NCI-H748 treated with DMSO at 0.1 percent for 48 hours (cell line): ENCODE measurements at places on chromosomes 2 and 18.

DNA sequence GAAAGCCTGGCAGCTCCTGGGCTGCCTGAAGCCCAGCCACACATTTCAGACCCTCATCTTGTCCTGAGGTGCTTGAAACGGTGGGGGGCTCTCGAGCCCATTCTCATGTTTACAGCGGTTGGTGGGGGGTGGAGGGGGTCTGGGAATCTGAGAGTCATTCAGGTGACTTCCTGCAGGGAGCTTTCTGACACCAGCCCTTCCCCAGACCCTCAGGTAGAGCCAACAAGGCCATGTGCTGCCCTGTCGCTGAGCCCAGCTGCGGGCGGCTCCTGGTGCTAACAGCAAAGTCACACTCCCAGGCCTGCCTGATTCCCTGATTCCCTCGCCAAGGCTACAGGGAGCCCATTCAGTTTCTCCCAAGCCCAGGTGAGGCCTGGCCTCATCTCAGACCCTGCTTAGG is 324.9 kb upstream of the MEX3C start:
- no peak for DNase-seq

DNA sequence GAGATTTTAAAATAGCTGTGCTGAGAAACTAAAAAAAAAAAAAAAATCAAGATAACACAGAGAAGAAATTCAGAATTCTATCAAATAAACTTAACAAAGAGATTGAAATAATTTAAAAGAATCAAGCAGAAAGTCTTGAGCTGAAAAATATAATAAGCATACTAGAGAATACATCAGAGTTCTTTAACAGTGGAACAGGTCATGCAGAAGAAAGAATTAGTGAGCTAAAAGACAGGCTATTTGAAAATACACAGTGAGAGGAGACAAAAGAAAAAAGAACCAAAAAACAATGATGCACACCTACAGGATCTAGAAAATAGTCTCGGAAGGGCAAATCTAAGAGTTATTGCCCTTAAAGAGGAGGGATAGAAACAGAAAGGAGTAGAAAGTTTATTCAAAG is 548.1 kb downstream of the ADCYAP1 start:
- DNase-seq: no peak

GRCh38 chr18:3402982-3403451 is 47.0 kb upstream of the TGIF1 start:
- no peak for DNase-seq

GRCh38 chr2:236956031-236956618 is 129.6 kb upstream of the COPS8 start:
- no peak for DNase-seq

GRCh38 chr2:236619910-236620612 is 50.4 kb downstream of the ACKR3 start:
- DNase-seq: no peak

GRCh38 chr18:830315-830901 is 18.4 kb upstream of the YES1 start:
- DNase-seq: no peak

- no peak for DNase-seq
These were observed 542.7 kb upstream of the RAB6C start for GRCh38 chr2:129436809-129437208.

DNA sequence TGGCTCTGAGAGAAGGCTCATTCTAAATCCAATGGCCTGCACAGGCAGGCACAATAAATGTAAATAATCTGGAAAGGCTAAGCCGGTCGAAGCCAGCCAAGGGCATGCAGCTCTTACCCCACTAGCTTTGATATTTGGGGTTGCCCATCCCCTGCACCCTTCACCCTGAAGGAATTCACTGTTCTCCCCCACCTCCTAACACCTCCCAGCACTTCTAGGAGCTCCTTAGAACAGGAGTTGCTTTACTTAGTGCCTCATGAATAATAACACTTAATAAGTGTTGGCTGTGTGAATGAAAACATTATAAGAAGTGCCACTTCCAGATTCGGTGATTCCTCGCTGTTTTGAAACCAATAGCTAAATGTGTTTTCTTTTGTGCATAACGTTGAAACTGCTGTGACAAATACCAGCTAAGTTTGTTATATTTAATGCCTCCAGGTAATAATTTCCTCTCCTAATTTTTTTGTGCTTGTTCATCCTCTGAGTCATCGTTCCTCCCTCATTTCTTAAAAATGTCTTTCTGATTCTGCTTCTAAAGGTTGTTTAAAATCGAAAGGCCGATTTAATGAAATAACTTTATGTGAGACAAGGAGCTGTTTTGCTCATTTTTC is 458.8 kb downstream of the METTL4 start:
- DNase-seq: no peak

DNA sequence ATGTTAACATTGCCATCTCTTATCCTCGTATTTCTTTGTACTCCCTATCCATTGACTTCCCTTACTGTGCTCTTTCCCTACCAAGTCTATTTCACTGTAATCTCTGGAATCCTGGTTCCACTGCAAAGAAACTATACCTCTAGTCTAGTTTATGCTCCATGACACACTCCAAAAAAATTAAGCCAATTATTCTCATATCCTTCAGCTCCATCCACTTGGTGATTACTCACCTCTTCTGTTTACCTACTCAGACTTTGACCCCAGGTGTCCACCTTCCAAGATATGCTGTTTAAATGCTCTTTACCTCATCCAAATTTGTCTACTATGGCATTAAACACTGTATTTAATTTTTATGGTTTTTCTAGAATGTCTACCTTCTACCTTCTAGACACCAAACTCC is 137.9 kb downstream of the ATAD2B start:
- DNase-seq: no peak

GRCh38 chr2:231795525-231796327 is 9.5 kb downstream of the COPS7B start:
- no peak for DNase-seq

- DNase-seq: no peak
These were observed 104.3 kb upstream of the PIK3C3 start for GRCh38 chr18:41850781-41851180.

- peak; percentile 72 for DNase-seq
These were observed 80.3 kb downstream of the CD28 start for GRCh38 chr2:203786549-203787351.

DNA sequence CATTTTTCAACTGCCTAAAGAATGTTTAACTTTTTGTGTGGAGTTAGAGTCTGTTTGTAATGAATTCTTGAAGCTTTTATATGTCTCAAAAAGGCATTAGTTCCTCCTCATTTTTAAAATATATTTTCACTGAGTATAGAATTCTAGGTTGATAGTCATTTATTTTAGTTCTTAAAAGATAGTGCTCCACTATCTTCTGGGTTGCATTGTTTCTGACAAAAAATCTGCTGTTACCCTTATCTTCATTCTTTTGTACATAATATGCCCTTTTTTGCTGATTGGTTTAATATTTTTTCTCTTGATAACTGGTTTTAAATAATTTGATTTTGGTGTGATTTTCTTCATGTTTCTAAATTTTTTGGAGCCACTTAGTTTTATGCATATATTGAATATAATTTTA is 754.7 kb upstream of the GYPC start:
- DNase-seq: no peak

GRCh38 chr18:22348521-22349316 is 69.0 kb downstream of the CTAGE1 start:
- DNase-seq: no peak

- DNase-seq: no peak
These were observed 68.0 kb downstream of the NPAS2 start for GRCh38 chr2:100887713-100888495.

- DNase-seq: no peak
These were observed 267.8 kb upstream of the NCKAP5 start for GRCh38 chr2:133835821-133836619.

DNA sequence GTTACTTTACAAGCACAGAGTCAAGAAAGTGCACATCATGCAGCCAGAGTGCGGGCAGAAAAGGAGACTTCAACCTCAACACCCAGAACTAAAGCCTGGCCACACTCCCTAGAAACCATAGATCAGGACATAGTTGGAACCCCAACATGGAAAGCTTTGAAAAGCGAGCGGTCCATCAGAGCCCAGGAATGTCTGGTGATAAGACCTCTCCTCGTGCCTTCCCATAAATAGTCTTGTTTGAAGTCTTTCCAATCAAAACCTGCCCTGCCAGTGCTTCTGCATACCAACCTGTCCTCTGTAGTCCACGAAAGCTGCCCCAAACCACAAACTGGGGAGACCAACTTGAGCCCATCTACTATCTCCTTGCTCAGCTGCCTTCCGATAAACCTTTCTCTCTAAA is 55.5 kb downstream of the NEURL3 start:
- no peak for DNase-seq

- no peak for DNase-seq
These were observed 275.4 kb upstream of the HS6ST1 start for GRCh38 chr2:128593879-128594650.

- no peak for DNase-seq
These were observed 30.8 kb downstream of the C18orf54 start for GRCh38 chr18:54388203-54389142.

- DNase-seq: no peak
These were observed 67.2 kb upstream of the ATL2 start for GRCh38 chr2:38444247-38444646.

GRCh38 chr2:157627594-157628476 is 829 bp downstream of the ACVR1C start:
- no peak for DNase-seq

- no peak for DNase-seq
These were observed 86.1 kb downstream of the CACNB4 start for GRCh38 chr2:152012697-152013096.

DNA sequence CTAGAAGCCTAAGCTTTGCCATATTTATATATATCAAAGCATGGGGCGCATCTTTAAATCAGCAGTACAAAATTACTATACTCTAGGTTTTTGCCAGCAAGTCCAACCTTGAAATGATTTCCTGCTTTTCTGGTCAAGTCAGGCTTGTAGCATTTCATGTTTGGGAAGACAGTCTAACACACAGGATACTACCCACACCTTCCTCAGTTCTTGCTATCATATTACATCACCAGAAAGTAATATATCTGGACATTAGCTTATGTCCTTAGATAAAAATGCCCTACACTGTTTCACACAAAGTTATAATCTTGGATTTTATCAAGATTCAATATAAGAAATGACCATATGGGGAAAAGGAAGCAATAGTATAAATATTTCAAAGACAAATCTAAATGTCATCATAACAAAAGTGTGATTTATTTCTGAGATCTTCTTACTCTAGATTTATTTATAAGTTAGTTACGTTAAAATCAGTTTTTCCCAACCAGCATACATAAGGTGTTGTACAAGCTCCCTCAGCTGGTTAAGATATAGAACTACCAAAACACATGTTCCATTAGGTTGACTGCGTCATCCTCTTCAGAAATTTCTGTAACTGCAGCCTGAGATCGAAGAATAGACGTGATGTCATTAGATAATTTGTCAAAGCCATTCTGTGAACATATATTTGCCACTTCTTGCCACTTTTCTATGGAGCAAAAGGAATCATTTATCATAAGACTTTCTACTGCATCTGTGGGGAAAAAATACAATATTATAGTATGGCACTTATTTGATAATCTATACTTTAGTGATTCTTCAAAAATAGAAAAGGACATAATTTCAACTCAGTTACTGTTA is 56.6 kb downstream of the CLHC1 start:
- DNase-seq: peak; percentile 37

DNA sequence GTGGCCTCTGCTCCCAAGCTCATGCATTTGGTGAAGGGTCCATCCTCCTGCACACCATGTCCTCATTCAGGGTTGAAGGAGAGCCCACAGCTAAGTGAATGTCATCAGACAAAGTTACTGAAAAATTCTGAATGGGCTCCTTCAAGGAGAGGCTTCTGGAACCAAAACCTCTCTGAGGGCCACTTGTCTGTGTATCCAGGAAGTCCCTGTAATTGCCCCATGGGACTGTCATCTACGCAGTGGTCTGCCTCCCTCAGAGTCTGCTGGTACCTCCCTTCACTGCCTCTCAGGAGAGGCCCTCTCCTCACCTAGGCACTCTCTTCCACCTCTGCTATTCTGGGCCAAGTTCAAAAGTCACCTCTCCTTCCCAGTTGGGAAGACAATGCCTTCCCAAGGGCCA is 68.0 kb downstream of the SLC4A5 start:
- no peak for DNase-seq

GRCh38 chr18:11149441-11150270 is at the start of gene PIEZO2:
TSS of gene PIEZO2 (minus strand) at chr18:11149569. CDS start at chr18:11148588, 981 bp downstream.
- no peak for DNase-seq

DNA sequence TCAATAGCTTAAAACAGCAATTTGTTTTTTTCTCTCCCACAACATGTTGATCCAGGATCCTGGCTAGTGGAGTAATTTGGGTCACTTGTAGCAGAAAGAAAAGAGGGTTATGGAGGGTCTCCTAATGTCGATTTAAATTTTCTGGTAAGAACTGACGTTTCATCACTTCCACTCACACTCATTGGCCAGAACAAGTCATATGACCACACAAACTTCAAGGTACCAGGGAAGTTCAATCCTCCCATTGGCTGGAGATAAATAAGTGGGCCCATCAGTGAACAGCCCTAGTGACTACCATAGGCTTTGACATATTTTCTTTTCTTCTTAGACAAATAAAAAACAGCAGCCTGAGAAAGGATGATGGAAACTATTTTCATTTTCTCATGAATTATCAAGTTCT is 8.3 kb upstream of the TMEM131 start:
- DNase-seq: no peak

- no peak for DNase-seq
These were observed 29.1 kb upstream of the EPC2 start for GRCh38 chr2:148615381-148615841.

DNA sequence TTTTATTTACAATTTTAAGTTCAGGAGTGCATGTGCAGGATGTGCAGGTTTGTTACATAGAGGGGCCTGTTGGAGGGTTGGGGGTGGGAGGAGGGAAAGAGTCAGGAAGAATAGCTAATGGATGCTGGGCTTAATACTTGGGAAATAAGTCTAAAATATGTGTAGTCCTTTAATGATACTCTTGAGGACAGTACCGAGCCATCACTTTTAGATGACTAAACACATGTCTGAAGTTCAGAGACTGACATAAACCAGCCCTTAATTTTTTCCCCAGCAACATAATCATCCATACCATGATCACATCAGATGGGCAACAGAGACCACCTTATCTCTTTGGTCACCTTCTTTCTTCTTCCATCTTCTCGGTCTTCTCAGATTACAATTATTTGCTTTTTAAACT is 189.1 kb upstream of the COL3A1 start:
- no peak for DNase-seq

GRCh38 chr18:39062426-39062825 is 1496.8 kb upstream of the CELF4 start:
- DNase-seq: no peak

DNA sequence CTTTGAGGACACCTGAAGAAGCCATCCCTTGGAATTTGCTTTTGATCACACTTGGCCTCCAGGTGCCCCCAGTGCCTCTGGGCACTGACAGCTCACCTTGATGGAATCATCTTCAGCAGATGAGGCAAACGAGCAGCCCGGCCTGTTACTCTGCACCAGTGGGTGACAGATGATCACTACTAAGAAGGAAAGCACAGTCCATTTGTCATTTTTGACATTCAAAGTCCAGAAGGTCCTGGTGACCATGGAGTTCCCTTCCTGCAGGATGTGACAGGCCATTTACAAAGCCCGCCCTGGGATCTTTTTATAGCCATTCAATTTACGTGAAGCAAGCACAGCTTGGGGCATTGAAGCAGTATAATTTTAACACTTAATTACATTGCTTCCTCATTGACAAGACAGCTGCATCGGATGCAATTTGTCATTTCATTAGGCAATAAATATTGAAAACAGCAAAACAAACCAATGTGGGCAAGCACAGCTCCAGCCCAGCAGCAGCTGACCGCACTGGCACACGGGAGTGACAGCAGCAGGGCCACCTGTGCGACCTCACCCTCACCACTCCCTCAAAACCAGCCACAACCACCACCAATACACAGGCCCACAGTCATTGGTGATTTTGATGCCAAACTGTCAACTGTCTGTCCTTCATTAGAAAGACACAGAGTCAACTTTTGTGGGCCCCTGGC is 76.0 kb upstream of the SLC66A3 start:
- peak; percentile 37 for DNase-seq
